ENCODE measurements at places on chromosomes 7 and 10.

GRCh38 chr7:128164061-128164954 lies 76.8 kb upstream of the LEP start:
- DNase-seq: no peak

DNA sequence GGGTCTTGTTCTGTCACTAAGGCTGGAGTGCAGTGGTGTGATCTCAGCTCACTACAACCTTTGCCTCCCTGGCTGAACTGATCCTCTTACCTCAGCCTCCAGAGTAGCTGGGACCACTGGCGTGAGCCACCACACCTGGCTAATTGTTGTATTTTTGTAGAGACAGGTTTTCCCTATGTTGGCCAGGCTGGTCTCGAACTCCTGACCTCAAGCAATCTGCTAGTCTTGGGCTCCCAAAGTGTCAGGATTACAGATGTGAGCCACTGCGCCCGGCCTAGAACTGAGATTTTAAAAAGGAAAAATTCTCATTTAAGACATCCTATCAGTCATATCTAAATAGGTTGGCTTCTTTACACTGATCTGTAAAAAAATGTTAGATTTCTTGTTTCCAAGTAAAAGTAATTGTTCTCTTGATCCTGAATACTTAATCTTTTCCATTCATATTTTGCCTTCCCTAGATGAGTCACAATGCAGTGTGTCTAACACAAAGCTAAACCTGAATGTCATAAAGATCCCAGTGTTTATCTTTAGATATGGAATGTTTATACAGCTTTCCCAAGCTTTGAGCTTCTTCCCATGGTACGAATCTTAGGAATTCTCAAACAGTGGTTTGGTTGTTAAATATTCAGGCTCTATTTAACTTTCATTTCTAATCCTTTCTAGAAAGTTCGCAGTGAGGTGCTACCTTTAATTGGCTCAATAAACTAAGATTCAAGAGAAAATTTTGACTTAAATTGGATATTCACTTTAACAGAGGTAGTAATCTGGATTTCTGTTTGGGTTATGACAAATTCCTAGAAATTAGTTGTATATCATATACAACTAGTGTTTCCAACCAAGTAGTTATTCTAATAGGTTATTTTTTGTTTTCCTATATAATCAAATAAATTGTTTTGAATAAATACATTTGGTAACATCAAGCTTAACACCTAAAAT lies 12.1 kb upstream of the LAMB1 start:
- no peak for DNase-seq

DNA sequence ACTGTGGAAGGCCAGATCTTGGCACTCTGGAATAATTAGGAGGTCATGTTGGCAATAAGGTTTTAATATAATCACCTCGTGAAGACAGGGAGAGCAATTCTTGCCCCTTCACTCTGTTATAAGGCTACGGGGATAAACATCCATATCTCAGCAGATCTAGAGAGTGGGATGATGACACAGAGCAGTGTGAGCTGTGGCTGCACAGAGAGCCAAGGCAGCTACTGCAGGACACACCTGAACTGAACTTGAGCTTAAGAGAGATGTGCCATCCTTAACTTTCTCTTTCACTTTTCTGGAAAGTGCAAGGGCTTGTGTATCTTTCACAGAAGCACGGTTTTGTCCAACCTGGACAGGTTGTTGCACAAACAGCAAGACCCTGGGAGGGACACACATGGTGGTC lies 174.7 kb downstream of the GATA3 start:
- DNase-seq: no peak

DNA sequence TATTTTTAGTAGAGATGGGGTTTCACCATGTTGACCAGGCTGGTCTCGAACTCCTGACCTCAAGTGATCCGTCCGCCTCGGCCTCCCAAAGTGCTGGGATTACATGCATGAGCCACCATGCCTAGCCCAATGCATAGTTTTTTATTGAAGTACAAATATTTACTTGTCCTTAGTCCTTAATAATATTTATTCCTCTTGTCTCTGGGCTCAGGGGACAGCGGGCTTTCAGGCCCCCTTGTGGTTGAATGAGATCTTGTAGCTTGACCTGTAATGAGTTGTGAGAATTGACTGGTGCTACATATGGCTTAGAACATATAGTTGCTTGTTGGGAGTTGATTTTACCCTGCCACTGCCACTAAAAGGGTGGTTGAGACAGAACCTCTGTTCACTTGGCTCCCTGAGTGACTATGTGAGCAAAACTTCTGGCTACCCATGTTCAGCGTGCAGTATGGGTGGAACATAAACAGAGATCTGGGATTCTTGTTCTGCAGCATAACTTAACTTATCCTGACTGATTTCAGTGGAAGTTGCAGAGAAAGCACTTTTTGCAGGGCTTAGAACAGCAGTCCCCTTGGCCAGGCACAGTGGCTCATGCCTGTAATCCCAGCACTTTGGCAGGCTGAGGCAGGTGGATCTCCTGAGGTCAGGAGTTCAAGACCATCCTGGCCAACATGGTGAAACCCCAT lies 14.9 kb downstream of the CCL26 start:
- no peak for DNase-seq

GRCh38 chr7:142001163-142001874 lies 5.6 kb downstream of the MGAM start:
- DNase-seq: no peak

DNA sequence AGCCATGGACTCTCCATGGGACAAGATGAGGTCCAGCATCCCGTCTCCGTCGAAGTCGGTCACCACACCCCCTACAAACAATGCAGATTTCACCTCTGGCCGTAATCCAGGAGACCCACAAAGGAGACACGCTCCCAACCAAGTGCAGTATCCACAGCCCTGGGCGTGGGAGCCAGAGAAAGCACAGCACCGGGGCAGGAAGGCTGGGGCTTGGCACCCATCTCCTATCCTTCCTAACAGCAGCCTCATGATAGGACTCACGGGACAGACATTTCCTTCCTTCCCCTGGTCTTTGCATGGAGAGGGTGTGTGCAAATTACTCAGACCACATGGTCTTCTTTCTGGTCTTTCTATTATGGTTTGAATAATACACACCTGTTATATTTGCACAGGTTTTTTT lies 46.3 kb downstream of the GOLGA7B start:
- DNase-seq: no peak

DNA sequence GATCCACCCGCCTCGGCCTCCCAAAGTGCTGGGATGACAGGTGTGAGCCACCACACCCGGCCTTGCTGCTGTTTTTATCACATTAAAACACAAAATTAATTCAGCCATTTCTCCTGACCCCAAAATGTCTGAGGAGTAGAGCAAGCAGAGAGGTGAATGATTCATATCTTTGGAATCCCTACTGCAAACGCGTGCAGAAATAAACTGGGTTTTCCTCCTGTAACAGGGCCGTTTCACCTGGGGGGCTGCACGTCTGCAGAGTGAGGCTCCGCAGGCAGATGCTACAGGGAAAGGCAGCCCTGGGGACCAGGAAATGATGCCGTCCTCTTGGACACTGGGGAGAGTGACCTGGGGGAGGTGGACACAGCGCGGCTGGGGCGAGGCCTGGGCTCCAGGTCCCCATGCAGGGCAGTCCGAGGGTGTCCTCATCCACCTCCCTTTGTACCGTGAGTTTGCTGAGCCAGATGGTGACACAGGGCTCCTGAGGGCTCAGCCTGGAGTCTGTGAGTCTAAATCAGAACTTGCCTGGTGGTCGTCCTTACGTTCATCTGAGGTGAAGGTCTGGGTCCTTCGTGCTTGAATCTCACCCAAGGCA lies 41.9 kb downstream of the PDGFA start:
- no peak for DNase-seq

GRCh38 chr10:101224060-101224909 lies 5.0 kb downstream of the LBX1 start:
- DNase-seq: no peak

- DNase-seq: no peak
These were observed 117.0 kb upstream of the RET start for GRCh38 chr10:42959833-42960232.

DNA sequence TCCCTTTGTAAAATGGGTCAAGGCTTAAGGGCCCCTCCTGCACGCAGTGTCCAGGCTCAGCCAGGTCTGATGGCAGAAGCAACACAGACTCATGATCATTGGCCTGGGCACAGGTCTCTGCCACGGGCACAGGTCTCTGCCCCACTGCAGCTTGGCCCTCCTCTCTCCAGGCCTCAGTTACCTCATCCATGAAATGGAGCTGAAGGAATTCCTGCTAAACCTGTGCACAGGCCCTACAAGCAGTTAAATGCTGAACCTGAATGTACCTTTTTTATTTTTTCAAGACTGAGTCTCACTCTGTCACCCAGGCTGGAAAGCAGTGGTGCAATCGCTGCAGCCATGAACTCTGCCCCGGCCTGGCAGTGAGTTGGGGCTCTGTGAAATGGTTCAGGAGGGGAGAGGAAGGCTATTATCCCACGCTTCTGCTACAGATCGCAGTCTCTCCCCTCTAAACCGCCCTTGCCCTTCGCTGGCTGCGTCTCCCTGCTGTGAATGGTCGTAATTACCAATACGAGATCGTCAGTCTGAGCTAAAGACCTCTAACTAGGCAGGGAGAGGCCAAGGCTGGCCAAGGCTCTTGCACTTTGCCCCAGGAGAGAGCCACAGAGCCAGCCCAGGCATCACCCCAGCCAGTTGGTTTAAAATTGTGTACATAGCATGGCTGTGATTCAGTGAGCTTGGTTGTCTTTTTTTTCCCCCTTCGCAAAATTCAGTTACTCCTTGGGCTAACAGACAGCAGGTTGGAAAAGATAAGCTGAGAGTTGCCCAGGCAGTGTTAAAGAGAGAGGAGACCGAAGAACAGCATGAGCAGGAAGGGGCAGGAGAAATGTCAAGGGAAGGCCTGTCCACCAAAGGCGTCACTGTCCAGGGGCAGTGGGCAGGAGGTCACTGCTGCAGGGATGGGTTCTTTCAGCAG lies 93.0 kb upstream of the KCTD7 start:
- no peak for DNase-seq

Data from amygdala (tissue), 56 donors.